T-cell (primary cell): ENCODE measurements at places on chromosomes 13 and 19. TPM values are rescaled to one million over a fixed set of nuclear protein-coding genes. Genes with fewer than 3 reads are reported as not detected.
A peak's percentile ranks its signal among the peaks of the same experiment; 100 is the strongest.

DNAAF3 gene
- total RNA-seq = not detected

- H3K27ac ChIP-seq = no peak overlapping the region
- peaks cover 13% of the 10 kb centered on the region for H3K36me3 ChIP-seq
Measured at GRCh38 chr19:37698216-37698615, 21.3 kb downstream of the ZNF607 start.

DNA sequence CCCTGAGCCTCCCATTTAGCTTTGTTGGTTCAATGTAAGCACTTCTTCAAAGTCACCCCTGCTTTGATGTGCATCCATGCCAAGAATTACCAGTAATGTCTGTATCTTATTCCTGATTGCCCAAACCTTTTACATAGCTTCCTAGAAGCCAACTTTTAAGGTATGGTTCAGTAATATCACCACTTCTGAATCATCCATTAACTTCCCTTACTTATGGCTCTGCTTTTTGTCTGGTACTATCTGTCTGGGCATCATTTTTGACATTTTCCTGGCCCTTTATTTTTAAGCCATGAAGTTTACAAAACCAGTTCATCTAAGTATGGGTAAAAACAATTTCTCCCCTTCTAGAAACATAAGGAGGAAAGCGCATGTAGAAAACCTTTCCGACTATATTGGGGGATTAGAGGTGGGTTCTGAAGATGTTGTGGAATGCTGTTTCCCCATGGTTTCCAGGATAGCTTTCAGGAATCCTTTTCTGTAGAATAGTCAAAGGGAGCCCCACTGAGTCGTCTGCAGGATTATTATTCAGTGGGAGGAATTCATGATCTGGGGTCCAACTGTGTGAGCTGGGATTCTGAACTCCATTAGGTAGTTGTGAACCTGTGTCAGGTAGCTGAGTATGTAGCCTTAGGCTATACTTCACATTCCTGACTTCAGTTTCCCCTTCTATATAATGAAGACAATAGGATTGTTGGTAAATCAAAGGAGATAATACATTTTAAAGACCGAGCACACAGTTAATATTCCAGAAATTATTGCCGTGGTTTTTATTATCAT is 163.8 kb downstream of the SUCLA2 start:
- no peaks in the 10 kb centered on the region for H3K27me3 ChIP-seq
- no peak overlapping the region for H3K4me3 ChIP-seq
- DNase-seq = no peak
- no peaks in the 10 kb centered on the region for H3K36me3 ChIP-seq

- no peak for DNase-seq
- no peak overlapping the region for H3K27ac ChIP-seq
- no peak overlapping the region for H3K4me3 ChIP-seq
Measured at GRCh38 chr13:66657165-66657881, 572.8 kb downstream of the PCDH9 start.

DNA sequence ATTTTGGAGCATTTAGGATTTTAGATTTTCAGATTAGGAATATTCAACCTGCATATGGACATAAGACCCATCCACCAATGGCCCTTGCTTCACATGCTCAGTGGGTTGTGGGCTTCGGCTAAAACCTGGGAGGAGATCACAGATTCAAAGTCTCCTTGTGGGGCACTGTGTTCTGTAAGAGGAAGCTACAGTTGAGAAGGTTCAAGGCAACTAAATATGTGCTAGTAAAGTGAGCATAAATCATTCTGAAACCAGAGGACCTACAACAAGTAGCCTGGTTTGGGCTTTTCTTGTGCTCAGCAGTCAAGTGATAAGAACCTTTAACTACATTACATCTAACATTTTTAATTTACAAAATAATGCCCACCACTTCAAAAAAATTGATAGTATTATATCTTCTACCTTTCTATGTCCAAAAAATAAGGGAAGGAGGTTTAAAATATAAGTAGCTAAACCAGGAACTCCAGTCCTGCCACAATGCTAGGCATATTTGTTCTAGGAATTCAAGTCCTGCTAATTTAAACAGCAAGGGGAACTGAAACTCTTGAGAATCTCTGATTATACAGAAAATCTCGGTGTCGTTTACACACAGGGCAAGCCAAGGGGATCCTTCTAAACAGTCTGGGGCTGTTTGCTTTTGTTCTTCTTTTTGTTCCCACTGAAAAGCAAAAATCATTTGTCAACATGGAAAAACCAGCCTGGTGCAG is 36.6 kb downstream of the FOXO1 start:
- H3K27me3 ChIP-seq = no peaks in the 10 kb centered on the region
- H3K4me1 ChIP-seq = peaks cover 32% of the 10 kb centered on the region
- no peak for DNase-seq
- H3K4me3 ChIP-seq = no peak overlapping the region

TEX26 gene
- total RNA-seq = not detected

LAIR1 gene
- 59.3 TPM for total RNA-seq

- no peak overlapping the region for H3K27ac ChIP-seq
- H3K4me3 ChIP-seq = no peak overlapping the region
Measured at GRCh38 chr13:31350560-31350959, 150.8 kb downstream of the B3GLCT start.

GRCh38 chr19:10390652-10391286 is 10.4 kb upstream of the TYK2 start:
- H3K27me3 ChIP-seq = no peaks in the 10 kb centered on the region
- no peaks in the 10 kb centered on the region for H3K4me1 ChIP-seq
- no peak overlapping the region for H3K27ac ChIP-seq
- DNase-seq = peak; percentile 46
- peaks cover 13% of the 10 kb centered on the region for H3K36me3 ChIP-seq

- H3K36me3 ChIP-seq = no peaks in the 10 kb centered on the region
- DNase-seq = no peak
- no peaks in the 10 kb centered on the region for H3K4me1 ChIP-seq
- H3K4me3 ChIP-seq = no peak overlapping the region
- H3K27me3 ChIP-seq = peaks cover 35% of the 10 kb centered on the region
- H3K27ac ChIP-seq = no peak overlapping the region
Measured at GRCh38 chr19:50882188-50882587, 8.9 kb downstream of the KLK2 start.

NCR1 gene
- 2.8 TPM for total RNA-seq

DNA sequence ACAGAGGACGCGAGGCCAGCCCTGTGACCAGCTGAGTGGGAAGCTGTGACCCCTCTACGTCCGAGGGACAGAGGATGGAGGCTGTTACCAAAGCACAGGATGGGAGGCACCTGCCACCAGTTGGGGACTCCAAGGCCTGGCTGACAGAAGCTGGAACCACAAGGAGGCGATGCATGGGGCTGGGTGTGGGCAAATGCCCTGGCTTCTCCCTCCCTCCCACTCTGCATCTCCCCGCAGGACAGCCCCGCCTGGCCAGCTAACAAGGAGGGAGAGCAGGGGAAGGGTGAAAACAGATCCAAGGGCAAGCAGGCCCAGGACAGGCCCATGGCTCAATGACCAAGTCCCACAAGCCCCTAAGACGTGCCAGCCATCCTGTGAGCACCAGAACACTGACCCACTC is 28.6 kb downstream of the AKT2 start:
- no peak overlapping the region for H3K27ac ChIP-seq
- no peaks in the 10 kb centered on the region for H3K4me1 ChIP-seq
- DNase-seq = no peak
- H3K27me3 ChIP-seq = no peaks in the 10 kb centered on the region
- H3K36me3 ChIP-seq = peaks cover 24% of the 10 kb centered on the region

ZNF135 gene
- 2.8 TPM for total RNA-seq

ABCA7 gene
- total RNA-seq = 166 TPM

- H3K27ac ChIP-seq = no peak overlapping the region
- peaks cover 15% of the 10 kb centered on the region for H3K4me1 ChIP-seq
- H3K36me3 ChIP-seq = no peaks in the 10 kb centered on the region
- no peak overlapping the region for H3K4me3 ChIP-seq
Measured at GRCh38 chr13:40518481-40518882, 148.0 kb downstream of the FOXO1 start.

ZNF562 gene
- 23.1 TPM for total RNA-seq

- H3K36me3 ChIP-seq = peaks cover 13% of the 10 kb centered on the region
- H3K4me1 ChIP-seq = peaks cover 14% of the 10 kb centered on the region
- no peak overlapping the region for H3K27ac ChIP-seq
- H3K4me3 ChIP-seq = no peak overlapping the region
- no peak for DNase-seq
- peaks cover 16% of the 10 kb centered on the region for H3K27me3 ChIP-seq
Measured at GRCh38 chr19:4295972-4296771, 6.0 kb downstream of the TMIGD2 start.

DNA sequence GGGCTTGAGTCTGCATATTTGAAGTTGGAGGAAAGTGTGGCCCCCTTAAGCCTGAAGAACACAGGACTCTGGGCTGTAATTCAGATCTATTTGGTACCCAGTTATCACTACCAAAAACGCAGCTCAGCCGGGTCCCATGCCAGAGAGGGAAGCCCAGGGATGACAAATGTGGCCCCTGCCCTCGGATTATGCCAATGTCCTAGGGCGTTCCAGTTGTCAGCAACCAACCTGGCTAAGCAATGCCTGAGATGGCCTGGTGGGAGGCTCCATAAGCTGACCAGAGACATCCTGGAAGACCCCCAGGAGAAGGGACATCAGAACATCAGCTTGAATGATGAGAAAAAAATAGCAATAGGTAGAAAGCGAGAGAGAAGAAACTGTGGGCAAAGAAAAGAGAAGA is 79.6 kb upstream of the UQCRFS1 start:
- H3K27me3 ChIP-seq = no peaks in the 10 kb centered on the region
- no peak overlapping the region for H3K4me3 ChIP-seq
- no peaks in the 10 kb centered on the region for H3K4me1 ChIP-seq
